ENCODE measurements at places on chromosomes 4 and X.

DNA sequence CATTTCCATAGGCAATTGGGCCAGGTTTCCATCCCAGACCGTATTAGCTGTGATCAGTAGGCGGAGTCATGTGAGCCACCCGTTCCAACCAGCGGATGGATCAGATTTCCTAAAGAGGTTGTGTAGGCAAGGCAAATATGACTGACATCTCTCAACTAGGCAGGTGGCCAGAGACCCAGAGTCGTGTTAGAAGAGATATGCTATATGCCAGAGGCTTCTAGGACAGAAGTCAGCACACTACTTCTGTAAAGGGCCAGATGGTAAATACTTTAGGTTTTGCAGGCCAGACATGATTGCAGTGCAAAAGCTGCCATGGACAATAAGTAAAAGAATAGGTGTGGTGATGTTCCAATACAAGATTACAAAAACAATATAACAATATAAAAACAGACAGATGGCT, 788.4 kb downstream of the RPA4 start:
- DNase-seq: no peak

DNA sequence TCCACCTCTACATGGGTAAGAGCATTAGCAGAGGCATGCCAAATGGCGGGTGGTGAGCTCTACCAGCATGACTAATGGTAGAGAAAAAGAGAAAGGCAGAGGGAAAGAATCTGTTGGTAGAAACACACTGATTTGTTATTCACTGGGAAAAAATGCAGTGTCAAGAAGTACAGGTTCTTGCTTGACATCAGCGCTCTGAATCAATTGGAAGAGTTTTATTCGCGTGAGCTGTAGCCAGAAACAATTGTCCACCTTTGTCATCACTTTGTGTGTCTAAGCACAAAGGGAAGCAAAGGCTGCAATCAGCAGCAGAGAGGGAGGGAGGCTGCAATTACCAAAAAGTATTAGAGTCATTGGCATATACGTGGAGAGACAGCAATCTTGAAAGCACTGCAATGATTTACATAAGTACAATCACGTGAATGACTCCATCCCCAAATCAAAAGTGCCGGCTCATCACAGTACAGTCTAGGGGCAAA, 67.7 kb upstream of the HS3ST1 start:
- DNase-seq: no peak

DNA sequence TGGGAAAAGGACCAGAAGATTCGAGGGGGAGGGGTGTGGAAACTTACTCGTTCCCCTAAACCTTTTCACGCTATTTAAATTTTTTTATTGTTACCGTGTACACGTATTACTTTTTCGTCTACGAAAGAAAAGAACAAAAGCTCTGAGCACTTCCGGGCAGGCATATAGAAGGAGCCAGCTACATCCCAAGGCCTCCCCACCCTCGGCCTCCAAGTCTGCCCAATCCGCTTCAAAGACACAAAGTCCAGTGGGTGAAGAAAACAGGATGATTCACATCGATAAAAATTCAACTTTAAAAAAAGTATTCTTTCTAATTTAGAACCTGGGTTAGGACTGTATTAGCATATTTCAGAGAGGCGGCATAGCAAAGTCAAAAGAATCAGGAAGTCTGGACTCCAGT, 23.1 kb downstream of the SEL1L3 start:
- no peak for DNase-seq

- DNase-seq: no peak
Observed at GRCh38 chr4:3658530-3658913, 107.7 kb upstream of the ADRA2C start.

- no peak for DNase-seq
Observed at GRCh38 chr4:115969756-115970155, 856.3 kb upstream of the NDST4 start.

- no peak for DNase-seq
Observed at GRCh38 chr4:128823025-128823661, 13.6 kb downstream of the JADE1 start.

DNA sequence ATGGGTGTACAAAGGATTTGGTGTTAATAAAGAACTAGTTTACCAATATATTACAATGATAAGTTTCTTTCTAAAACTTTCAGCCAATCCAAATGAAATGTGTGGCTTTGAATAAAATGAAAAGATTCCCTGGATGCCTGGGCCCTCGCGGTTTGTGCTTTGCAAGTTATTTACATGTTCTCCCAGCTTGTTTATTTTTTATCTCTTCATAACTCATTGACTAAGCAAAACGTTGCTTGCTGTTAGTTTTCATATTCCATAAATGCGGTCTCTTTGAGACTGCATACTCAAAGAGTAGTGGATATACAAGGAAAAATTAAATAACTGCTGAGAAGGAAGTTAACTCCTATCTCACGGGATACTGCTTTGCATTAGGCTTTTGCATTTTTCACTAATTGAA, 26.0 kb downstream of the FHDC1 start:
- DNase-seq: no peak

GRCh38 chrX:118499295-118499694, 3.7 kb downstream of the DOCK11 start:
- no peak for DNase-seq

GRCh38 chr4:76292730-76293129, 13.8 kb upstream of the STBD1 start:
- no peak for DNase-seq

GRCh38 chr4:19739101-19739651, 512.5 kb upstream of the SLIT2 start:
- DNase-seq: no peak

- DNase-seq: no peak
Observed at GRCh38 chrX:56314334-56314733, 82.2 kb downstream of the KLF8 start.

- DNase-seq: no peak
Observed at GRCh38 chrX:68808686-68809357, 20.0 kb upstream of the EFNB1 start.

DNA sequence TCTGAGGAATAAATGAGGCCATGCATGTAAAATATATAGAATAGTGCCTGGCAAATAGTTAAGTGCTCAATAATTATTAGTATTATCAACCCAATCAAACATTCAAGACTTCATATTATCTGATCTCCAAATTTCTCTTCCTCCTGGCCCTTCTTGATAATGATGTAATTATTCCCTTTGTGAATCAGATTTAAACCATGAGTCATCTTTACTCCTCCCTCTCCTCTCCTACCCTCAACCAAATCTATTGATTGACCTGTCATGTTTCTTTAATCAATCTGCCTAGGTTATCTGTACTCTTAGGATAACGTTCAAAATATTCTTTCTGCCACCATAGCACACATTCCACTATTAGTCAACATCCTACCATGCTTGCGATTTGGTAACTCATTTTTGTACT, 129.8 kb upstream of the NAP1L5 start:
- DNase-seq: no peak

- no peak for DNase-seq
Observed at GRCh38 chrX:12567857-12568256, 223.4 kb upstream of the PRPS2 start.

- no peak for DNase-seq
Observed at GRCh38 chr4:171561419-171561818, 251.8 kb upstream of the GALNTL6 start.

GRCh38 chr4:2416564-2417225, 1.8 kb downstream of the ZFYVE28 start:
- no peak for DNase-seq

DNA sequence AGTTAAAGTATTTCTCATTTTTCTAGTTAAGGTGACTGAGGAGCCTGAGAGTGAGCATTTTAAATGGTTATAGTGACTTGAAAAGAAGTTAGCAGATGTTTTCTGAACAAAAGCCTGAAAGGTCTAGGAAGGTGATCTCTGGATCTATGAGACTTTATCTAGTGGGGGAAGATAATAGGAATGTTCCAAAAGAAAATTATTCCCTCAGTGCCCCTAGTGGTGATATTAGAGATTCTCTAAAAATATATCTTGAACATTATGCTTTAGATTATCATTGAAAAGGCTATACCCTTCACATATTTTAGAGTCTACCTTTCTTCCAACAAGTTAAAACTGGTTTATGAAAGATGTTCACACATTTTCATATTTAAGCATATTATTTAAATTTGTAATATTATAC, 69.0 kb upstream of the SPANXN1 start:
- DNase-seq: no peak

DNA sequence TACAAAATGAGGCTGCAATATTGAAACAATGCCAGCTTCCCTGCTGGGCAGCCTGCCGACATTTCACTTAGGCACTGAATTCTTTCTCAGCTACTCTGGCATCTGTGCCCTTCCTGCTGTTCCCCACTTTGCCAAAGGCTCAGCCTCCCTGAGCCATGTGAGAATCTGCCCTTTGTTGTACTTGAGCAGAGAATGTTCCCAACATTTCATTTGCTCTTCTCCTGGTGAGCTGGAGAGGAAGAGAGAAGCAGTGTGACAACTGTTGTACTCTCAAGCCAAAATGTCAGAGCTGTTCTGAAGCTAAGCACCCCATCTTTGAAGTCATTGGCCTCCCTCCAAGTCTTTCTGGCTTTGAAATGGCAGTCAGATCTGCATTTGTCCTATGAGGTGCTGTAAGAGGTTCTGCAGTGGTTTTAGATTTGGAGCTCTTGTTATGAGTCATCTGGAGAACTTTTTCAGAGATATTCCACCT, 32.5 kb downstream of the LANCL3 start:
- DNase-seq: no peak

DNA sequence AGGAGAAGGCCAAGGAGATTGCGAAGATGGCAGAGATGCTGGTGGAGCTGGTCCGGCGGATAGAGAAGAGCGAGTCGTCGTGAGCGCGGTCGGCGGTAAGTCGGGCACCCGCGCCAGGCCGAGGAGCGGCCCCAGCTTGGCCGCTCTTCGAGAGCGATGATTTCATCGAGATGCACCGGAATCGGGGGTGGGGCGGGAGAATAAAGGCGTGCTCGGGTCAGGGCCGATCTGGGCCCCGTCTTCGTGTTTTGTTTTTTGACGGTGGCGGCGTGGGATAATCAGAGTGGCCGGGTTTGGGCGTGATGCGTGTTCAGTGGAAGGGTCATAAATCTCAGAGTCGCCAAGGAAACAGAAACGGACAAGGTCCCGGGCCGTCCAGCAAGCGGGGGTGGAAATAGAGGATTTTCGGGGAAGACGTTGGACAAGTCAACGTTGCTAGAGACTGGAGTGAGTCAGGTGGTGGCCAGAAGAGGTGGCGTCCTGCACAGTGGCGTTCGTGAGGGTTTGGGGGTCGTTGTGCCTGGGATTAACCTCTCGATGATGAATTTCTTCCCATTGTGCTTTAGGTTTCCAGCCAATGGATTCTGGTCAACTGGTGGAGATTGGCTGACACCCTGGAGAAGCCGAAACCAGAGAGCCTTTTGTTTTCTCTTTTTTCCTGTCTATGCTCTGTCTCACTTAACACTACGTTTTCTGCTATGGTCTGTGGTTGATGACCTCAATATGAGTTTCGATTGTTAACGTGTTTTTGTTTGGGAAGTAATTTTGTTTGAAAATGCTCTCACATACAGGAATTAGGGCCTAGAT, 882 bp downstream of the MRFAP1 start:
- no peak for DNase-seq

- DNase-seq: no peak
Observed at GRCh38 chr4:123876671-123877101, 480.1 kb downstream of the SPRY1 start.
